NCI-H774 (cell line): ENCODE measurements at places on chromosomes 1 and 21.
A peak's percentile ranks its signal among the peaks of the same experiment; 100 is the strongest.

- DNase-seq = no peak
These were observed 78.9 kb upstream of the RAB4A start for GRCh38 chr1:229192031-229192430.

DNA sequence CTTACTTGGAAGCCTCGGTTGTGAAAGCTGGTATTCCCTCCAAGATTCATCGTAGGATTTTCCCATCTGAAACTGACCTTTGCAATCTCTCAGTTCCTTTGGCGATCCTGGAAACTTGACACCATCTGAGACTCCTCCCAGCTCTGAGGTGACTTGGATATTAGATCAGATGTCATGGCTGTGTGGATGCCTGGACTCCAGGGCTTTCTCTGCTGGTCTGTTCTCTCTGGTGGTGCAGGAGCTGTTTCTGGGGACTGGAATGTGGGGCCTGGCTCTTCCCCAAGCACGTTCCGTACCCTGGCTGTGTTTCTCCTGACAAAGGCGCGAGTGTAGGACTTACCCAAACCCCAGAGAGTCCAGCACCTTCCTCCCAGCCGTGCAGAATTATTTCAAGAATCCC lies 252.2 kb downstream of the RPS6KC1 start:
- DNase-seq = no peak

GRCh38 chr1:147625362-147625995 lies 44.8 kb downstream of the ACP6 start:
- DNase-seq = no peak

DNA sequence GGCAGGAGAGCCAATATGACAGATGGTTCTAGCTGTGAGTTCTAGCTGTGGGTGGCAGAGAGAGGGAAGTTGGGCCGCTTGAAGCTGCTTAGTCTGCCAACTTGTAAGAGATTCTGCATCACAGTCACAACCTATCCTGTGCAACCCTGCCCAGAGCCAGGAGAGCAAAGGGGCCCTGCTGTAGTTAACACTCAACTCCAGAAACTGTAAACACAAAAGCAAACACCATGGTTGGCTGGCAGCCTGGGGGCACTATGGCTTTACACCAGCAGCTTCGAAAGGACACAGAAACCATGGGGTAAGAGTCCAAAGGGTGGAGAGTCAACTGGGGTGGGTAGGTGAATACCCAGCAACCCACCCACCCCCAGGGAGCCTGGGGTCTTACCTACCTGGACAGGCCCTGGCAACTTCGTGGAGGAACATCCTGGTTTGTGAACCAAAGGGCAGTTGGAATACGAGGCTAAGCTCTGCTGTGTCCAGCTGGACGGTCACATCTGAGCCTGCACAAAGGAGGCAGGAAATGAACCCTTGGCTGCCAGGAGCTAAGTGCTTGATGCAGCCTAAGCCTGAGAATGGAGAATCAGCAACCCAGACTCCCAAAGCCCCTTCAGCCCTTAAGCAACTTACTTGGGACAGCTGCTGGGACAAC lies 6.4 kb downstream of the INPP5B start:
- DNase-seq = peak; percentile 94

DNA sequence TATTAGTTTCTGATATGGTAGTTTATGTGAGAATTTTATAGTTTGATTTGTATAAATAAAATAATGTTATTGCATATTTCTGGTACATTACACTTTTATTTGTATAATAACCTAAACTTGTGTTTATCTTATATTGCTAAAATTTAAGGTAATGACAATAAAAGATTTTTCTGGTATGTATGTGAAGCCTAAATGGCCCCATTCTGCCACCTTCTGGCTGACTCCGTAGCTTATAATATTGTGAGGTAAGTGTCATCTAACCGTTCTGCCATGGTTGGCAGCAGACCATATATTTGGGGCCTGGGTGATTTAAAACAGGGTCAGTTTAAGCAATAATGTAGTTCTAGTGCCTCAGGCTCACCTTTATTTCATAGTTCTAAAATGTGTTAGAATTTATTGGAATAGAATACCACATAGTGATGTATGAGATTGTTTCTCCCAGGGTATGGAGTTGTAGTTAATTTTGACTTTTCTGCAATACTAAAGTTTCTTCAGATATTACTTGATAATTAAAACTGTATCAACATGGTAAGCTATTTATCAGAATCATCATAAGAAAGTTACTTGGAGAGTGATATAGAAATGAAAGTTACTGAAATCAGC lies 21.2 kb upstream of the PRKACB start:
- no peak for DNase-seq

- no peak for DNase-seq
These were observed 9.2 kb upstream of the SNAPIN start for GRCh38 chr1:153649137-153649862.

DNA sequence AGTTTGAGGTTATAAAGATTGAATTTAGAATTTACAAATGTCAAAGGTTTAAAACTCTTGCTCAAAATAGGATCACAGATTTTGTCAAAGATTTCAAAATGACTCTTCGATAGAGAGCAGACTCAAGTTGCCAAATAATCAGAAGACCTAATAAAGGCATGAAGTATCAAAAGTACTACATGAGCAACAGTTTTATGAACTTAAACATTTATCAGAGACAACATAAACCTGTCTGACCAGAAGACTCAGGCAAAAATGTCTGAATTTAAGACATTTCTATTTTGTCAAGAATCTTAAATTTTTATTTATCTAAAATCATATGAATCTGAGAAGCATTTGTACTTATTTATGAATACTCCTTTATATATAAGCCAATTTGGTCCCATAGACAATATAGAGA lies 330.9 kb downstream of the PTPRU start:
- DNase-seq = no peak

GRCh38 chr1:7942214-7942921 lies 1.7 kb upstream of the TNFRSF9 start:
- no peak for DNase-seq

- no peak for DNase-seq
These were observed 10.4 kb upstream of the BOLA1 start for GRCh38 chr1:149888999-149889289.
